HCEC 1CT (cell line): ENCODE measurements at places on chromosomes 1 and 21.

- peak; percentile 29 for DNase-seq
These were observed 9.7 kb downstream of the BACH1 start for GRCh38 chr21:29308456-29308783.

- DNase-seq: peak; percentile 4
These were observed 4.7 kb downstream of the POGK start for GRCh38 chr1:166843769-166844596.

GRCh38 chr1:15386164-15386749 lies 23.4 kb upstream of the EFHD2 start:
- no peak for DNase-seq

- DNase-seq: no peak
These were observed 50.7 kb downstream of the ELF3 start for GRCh38 chr1:202061055-202061454.

DNA sequence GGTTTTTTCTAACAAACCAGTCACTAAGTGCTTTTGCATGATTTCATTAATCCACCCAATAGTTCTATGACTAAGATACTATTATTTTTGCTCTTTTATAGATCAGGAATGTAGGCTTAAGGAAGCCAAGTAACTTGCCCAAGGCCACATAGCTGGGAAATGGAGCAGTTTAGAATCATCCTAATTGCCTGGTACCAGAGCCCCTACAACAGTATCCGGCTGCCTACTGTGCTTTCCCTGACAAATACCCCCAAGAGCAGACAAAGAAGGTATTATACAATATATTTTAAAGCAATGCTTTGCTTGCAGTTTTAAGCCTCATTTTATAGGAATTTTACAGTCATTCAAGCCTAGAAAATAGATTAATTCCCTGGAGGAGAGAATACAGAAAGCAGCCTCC lies 45.5 kb upstream of the RASAL2 start:
- DNase-seq: no peak

GRCh38 chr1:192737306-192737705 lies 71.5 kb upstream of the RGS2 start:
- no peak for DNase-seq

- DNase-seq: peak; percentile 43
These were observed 3.4 kb upstream of the LAMC1 start for GRCh38 chr1:183019860-183020259.

DNA sequence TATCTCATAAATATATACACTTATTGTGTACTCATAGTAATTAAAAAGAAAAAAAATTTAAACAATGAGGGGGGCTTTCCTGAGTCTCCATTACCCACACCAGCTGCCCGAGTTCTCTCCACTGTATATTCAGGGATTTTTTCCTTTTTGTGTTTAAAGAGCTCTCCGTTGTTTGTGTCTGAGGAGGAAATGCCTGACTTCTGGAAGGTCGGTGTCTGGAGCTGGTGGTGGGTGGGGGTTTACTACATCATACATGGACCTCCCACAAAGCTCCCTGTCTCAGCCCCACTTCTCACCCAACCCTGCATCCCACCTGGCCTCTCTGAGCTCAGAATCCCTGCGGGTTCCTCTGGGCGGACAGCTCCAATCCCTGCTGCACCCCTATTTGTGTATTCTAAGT lies 64.1 kb upstream of the ETV3 start:
- no peak for DNase-seq

- peak; percentile 48 for DNase-seq
These were observed 125.3 kb downstream of the LTN1 start for GRCh38 chr21:28867401-28867800.

- no peak for DNase-seq
These were observed 15.8 kb downstream of the CAMK2N1 start for GRCh38 chr1:20470194-20470593.

DNA sequence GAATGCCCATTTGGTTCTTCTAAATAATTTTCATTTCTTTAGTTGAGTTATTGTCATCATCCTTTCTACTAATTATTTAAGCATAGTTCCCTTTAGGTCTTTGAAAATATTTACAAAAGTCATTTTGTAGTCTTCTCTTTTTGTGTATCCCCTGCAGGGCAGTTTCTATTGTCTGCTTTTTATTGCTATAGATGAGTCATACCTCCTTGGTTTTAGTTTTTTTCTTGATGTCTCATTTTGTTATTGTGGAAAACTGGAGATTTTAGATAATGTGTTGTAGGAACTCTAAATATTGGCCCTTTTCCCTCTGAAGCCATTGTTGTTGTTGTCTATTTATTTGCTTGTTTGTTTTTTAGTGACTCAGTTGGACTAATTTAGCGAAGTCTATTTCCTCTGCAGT lies 387.9 kb downstream of the NUF2 start:
- no peak for DNase-seq

DNA sequence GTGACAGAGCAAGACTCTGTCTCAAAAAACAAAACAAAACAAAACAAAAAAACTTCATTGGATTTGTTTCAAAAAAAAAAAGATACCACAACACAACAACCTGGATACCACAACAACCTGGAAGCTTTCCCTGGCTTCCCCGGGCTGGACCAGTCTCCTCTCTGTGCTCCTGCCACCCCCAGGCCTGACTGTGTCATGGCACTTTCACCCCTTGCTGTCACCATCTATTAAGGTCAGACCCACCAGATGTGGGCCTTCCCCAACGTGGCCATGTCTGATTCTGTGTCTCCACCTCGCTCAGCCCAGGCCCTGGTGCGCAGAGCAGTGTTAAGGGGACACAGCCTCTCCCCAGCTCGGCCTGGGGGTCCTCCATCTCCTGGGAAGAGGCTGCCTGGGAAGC lies 28.3 kb upstream of the ACOT11 start:
- no peak for DNase-seq

DNA sequence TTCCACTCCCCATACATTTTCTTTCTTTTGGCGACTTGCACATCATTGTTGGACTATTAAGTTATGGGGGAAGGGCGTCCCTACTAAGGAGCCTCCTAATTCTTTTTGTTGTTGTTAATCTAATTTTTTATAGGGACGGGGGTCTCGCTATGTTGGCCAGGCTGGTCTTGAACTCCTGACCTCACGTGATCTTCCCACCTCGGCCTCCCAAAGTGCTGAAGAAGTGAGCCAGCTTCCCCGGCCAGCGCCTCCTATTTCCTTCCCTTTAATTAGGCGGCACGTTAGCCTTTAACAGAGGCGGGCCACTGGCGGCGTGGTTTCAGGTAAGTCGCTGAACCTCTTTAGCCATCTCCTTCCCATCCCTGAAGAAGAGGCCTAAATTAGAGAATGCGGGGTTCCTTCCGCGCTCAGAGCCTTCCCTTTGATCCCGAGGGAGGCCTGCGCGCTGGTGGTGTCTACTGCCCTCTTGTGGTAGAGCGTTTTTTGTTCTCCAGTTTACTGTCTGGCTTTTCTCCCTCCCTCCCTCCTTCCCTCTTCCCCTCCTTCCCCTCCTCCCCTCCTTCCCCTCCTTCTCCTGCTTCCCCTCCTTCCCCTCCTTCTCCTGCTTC lies 38.1 kb downstream of the TNFRSF9 start:
- peak; percentile 58 for DNase-seq
